Colonic mucosa (tissue), 4 donors: ENCODE measurements at places on chromosomes 12 and 14. TPM values are rescaled to one million over a fixed set of nuclear protein-coding genes. Genes with fewer than 3 reads are reported as not detected.

DNA sequence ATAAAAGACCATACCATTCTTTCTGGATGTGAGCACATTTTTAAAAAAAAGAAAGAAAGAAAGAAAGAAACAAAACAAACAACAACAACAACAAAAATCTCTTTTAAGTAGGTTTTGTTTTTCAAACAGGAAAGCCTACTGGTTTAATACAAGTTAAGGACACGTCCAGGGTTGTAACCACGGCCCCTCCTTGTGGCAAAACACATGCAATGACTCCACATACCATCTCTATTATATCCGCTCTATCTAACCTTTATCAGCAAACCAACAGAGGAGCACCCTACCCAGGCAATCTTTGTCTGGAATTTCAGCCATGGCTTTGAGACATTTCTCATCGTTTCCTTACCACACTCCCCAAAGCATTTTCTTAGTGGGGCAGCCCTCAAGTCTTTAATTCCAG is 360.5 kb upstream of the TMPO start:
- H3K4me1 ChIP-seq = no peaks in the 10 kb centered on the region
- H3K27ac ChIP-seq = no peak overlapping the region
- no peaks in the 10 kb centered on the region for H3K27me3 ChIP-seq

ADAMTS20 gene
- total RNA-seq = not detected

NANOG gene
- 0.40 TPM for total RNA-seq

GRCh38 chr12:53274445-53274844 is 6.3 kb downstream of the ESPL1 start:
- H3K4me3 ChIP-seq = no peak overlapping the region
- no peaks in the 10 kb centered on the region for H3K27me3 ChIP-seq
- no peaks in the 10 kb centered on the region for H3K4me1 ChIP-seq
- H3K36me3 ChIP-seq = no peaks in the 10 kb centered on the region
- no peak for DNase-seq
